Progenitor cell of endocrine pancreas (in vitro differentiated cells): ENCODE measurements at places on chromosomes 6 and 20. TPM values are rescaled to one million over a fixed set of nuclear protein-coding genes. Genes with fewer than 3 reads are reported as not detected.
A peak's percentile ranks its signal among the peaks of the same experiment; 100 is the strongest.

DNA sequence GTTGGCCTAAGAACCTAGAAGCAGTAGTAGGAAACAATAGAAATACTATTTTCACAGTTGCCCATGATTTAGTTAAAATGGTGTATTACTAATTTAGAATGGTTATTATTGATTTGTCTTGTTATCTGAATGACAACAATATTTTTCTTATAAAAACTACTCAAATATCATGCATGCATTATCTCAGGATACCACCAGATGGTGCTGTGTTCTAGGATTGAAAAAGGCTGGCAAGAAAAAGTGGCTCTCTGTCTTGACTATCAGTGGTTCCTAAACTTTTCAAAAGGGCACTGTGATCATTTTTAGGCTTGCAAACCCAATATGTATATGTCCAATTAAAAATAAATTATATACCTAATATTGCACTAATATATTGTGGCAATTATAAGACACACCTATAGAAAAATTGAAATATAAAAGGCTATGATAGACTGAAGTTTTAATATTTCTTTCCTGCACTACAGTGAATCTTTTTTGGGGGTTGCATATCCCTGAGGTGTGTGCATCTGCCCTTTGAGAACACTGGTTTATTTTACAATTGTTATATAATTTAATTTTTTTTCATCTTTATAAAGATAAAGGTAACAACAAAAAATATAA is 131.7 kb upstream of the MLIP start:
- no peak overlapping the region for H3K4me3 ChIP-seq
- no peak for DNase-seq
- peaks cover 3% of the 10 kb centered on the region for H3K4me1 ChIP-seq

DNA sequence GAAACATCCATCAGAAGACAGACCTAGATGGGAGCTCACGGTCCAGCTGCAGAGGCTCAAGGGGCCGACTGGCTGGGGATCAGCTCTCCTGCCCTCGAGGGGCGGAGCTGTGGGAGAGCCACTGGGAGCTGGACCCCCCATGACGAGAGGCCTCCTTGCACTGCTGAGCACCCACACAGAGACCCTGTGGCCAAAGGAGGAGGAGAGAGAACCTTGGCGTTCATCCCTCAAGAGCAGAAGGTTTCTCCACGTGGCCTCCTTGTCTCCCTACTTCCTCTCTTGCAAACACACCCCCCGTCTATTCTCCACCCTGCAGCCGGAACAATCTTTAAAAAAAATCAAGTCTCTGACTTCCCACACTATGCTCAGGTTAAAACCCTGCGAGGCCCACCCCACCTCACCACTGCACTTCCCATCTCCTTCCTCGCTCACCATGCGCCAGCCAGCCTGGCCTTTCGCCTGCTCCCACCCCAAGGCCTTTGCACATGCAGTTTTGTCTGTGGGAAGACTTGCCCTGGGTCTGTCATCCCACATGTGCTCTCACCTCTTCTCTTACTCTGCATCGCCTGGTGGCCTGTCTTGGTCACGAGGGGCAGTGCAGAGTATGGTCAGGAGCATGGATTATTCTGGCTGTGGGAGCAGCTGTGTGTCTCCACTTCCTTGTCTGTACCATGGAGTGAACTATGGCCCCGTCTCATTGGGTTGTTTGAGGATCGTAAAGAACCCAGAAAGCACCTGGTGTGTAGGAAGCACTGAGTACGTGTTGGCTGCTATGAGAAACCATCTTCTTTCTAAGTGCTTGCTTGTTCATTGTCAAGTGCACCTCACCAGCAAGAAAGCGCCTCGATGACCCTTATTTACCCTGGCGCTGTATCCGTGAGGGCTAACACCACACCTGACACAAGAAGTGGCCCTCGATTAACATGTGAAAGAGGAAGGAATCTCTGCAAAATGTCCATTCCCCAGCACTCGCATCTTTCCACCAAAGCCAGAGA is 32.9 kb downstream of the PMEPA1 start:
- H3K4me1 ChIP-seq, result peaks cover 5% of the 10 kb centered on the region
- no peaks in the 10 kb centered on the region for H3K36me3 ChIP-seq
- no peak overlapping the region for H3K4me3 ChIP-seq

- H3K36me3 ChIP-seq, result no peaks in the 10 kb centered on the region
- DNase-seq, result no peak
- H3K4me1 ChIP-seq, result no peaks in the 10 kb centered on the region
- no peak overlapping the region for H3K4me3 ChIP-seq
- no peak overlapping the region for H3K27ac ChIP-seq
- H3K27me3 ChIP-seq, result no peaks in the 10 kb centered on the region
Measured at GRCh38 chr20:21146215-21146614, 20.3 kb downstream of the KIZ start.

- no peak overlapping the region for H3K27ac ChIP-seq
- H3K27me3 ChIP-seq, result no peaks in the 10 kb centered on the region
- peaks cover 18% of the 10 kb centered on the region for H3K4me1 ChIP-seq
- H3K4me3 ChIP-seq, result no peak overlapping the region
- no peak for DNase-seq
Measured at GRCh38 chr6:53115113-53115512, 33.5 kb downstream of the GCM1 start.

DNA sequence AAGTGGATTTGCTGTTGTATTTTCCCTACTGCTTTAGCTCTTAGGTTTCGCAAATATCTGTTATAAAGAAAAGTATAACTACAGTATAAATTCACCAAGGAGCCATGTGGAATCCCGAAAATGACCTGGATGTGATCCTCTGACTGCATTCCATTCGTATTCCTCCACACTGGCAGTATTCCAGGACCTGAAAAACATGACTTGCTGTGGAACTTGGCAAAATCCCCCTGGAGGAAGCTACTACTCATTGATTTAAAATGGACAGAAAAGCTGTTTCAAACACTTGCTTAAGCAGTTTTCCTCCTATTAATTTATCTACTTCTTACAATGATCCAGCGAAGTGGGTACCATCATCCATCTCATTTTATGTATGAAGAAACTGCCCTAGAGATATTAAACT is 13.3 kb upstream of the ENPP5 start:
- no peak for DNase-seq
- H3K4me1 ChIP-seq, result peaks cover 4% of the 10 kb centered on the region
- no peak overlapping the region for H3K27ac ChIP-seq
- H3K27me3 ChIP-seq, result peaks cover 9% of the 10 kb centered on the region
- H3K36me3 ChIP-seq, result no peaks in the 10 kb centered on the region
- H3K4me3 ChIP-seq, result no peak overlapping the region

- no peak overlapping the region for H3K4me3 ChIP-seq
- H3K4me1 ChIP-seq, result no peaks in the 10 kb centered on the region
- peaks cover 22% of the 10 kb centered on the region for H3K36me3 ChIP-seq
- H3K27me3 ChIP-seq, result no peaks in the 10 kb centered on the region
- no peak overlapping the region for H3K27ac ChIP-seq
- DNase-seq, result no peak
Measured at GRCh38 chr20:64010711-64011237, 25.2 kb upstream of the C20orf204 start.

DNA sequence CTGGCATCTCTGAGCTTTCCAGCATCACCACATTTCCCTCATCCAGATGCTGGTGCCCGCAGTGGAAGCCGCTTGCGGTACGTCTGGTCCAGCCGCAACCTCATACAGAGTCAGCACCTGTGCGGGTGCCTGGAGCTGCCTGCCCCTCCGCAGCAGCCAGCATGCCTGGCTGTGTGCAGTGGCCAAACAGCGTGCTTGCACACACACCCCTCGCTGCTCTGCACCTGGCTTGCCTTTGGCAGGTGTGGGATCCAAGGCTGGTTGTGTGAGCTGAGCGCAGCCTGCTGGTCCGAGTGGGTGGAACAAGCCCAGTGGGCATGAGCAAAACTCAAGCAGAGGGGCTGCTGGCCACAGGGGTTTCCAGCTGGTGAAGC is 3.1 kb upstream of the HINT3 start:
- DNase-seq, result peak; percentile 63
- H3K36me3 ChIP-seq, result no peaks in the 10 kb centered on the region
- H3K4me1 ChIP-seq, result peaks cover 21% of the 10 kb centered on the region

- DNase-seq, result no peak
- peak overlapping the region; percentile 23 for H3K27ac ChIP-seq
- no peak overlapping the region for H3K4me3 ChIP-seq
- peaks cover 14% of the 10 kb centered on the region for H3K4me1 ChIP-seq
- H3K36me3 ChIP-seq, result no peaks in the 10 kb centered on the region
Measured at GRCh38 chr6:21281366-21281765, 312.2 kb upstream of the SOX4 start.

DNA sequence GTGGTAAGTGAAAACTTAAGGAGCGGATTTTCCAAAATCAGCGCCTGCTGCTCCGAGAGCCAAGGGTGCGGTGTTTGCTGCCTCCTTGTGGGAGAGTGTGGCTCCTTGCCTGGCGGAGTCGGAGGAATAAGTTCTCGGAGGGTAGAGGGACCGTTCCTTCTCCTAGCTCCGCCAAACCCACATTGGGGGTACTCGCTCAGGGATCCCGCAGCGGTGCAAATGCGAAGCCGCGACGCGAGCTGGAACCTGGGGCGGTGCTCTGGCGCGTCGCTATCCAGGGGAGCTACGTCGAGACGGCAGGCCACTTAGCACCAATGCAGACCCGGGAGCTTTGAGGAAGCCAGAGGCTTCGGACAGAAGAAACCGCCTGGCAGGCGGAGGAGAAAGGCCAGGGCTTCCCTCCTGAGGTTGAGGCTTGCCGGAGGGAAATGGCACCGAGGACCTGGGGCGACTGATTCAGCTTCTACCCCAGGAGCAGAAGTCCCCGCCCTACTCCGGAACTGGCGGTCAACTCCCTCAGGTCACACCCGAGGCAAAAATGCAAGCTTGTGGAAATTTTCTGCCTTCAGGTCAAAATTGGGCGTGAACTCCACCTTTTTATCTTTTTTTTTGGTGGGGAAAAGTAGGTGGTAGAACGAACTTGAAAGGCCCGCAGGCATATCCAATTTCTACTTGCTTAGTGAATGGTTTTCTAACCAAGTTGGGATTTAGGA is 5.7 kb upstream of the DDX43 start:
- peak overlapping the region; percentile 71 for H3K27ac ChIP-seq
- H3K27me3 ChIP-seq, result peaks cover 17% of the 10 kb centered on the region
- H3K4me3 ChIP-seq, result peak overlapping the region; percentile 76
- DNase-seq, result peak; percentile 37

DNA sequence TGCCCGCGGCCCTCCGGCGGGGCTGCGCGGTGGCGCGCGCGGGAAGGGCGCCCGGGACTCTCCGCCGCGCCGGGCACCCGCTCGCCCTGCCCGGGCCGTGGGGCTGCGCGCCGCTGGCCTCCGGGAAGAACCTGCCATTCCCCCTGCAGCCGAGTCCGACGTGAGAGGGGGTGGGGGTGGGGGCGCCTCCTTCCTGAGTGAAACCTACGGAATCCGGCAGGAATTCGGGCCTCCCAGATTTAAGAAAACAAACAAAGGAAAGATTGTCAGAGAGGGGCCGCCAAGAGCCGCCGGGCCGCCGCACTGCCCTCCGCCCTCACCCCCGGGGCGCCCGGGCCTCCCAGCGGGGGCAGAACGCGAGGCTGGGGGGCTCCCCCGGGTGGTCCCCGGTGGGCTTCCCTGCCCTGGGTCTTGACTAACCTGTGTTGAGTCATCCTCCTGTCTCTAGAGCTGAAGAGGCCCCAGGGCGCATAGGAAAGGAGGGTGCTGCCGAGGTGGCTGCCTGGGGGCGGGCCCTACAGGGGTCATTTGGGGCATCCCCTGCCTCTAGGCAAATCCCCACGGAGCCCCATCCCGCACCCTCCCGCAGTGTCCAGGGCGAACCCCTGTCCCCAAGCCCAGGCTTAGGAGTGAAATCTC is 42.2 kb upstream of the FOXP4 start:
- peaks cover 21% of the 10 kb centered on the region for H3K27me3 ChIP-seq
- peak overlapping the region; percentile 62 for H3K4me3 ChIP-seq
- no peak for DNase-seq
- H3K4me1 ChIP-seq, result peaks cover 32% of the 10 kb centered on the region
- peak overlapping the region; percentile 86 for H3K27ac ChIP-seq

- DNase-seq, result no peak
- no peak overlapping the region for H3K27ac ChIP-seq
- H3K36me3 ChIP-seq, result no peaks in the 10 kb centered on the region
- H3K27me3 ChIP-seq, result no peaks in the 10 kb centered on the region
- no peaks in the 10 kb centered on the region for H3K4me1 ChIP-seq
- no peak overlapping the region for H3K4me3 ChIP-seq
Measured at GRCh38 chr6:7006515-7007191, 101.1 kb upstream of the RREB1 start.

DNA sequence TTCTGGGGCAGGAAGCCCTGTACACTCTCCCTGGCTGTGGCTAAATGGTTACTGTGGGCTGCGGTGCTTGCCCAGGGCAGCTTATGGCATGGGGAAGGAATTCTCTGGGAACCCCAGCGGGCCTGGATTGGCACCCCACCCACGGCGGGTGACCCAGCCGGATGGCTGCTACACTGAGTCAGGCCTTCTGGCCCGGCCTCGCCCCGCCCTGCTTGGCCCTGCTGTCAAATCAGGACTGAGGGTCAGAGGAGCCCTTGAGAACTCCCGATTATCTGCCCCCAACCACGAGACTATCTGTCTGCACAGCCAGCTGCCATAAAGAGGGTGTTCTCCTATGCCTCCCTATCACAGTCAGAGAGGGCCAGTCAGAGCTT is 7.3 kb upstream of the ITPR3 start:
- no peak for DNase-seq
- H3K4me1 ChIP-seq, result peaks cover 23% of the 10 kb centered on the region
- no peaks in the 10 kb centered on the region for H3K36me3 ChIP-seq
- no peak overlapping the region for H3K4me3 ChIP-seq
- peaks cover 6% of the 10 kb centered on the region for H3K27me3 ChIP-seq

- H3K27ac ChIP-seq, result no peak overlapping the region
- H3K36me3 ChIP-seq, result no peaks in the 10 kb centered on the region
- H3K27me3 ChIP-seq, result peaks cover 5% of the 10 kb centered on the region
- no peak overlapping the region for H3K4me3 ChIP-seq
Measured at GRCh38 chr6:91660893-91661292, 1074.0 kb upstream of the MAP3K7 start.

- peaks cover 31% of the 10 kb centered on the region for H3K27me3 ChIP-seq
- DNase-seq, result no peak
- H3K36me3 ChIP-seq, result no peaks in the 10 kb centered on the region
- H3K27ac ChIP-seq, result no peak overlapping the region
- no peak overlapping the region for H3K4me3 ChIP-seq
- no peaks in the 10 kb centered on the region for H3K4me1 ChIP-seq
Measured at GRCh38 chr20:46261456-46262253, 46.6 kb downstream of the CDH22 start.

GRCh38 chr6:115363379-115363778 is 697.3 kb downstream of the FRK start:
- DNase-seq, result no peak
- H3K36me3 ChIP-seq, result peaks cover 2% of the 10 kb centered on the region
- H3K27ac ChIP-seq, result no peak overlapping the region
- H3K27me3 ChIP-seq, result no peaks in the 10 kb centered on the region

- H3K36me3 ChIP-seq, result no peaks in the 10 kb centered on the region
- no peaks in the 10 kb centered on the region for H3K27me3 ChIP-seq
- peak overlapping the region; percentile 22 for H3K4me3 ChIP-seq
- no peak overlapping the region for H3K27ac ChIP-seq
- DNase-seq, result no peak
- H3K4me1 ChIP-seq, result peaks cover 17% of the 10 kb centered on the region
Measured at GRCh38 chr6:89542081-89542857, 96.3 kb downstream of the LYRM2 start.

PRDM13 gene
- not detected in 2 replicates for total RNA-seq

PRICKLE4 gene
- total RNA-seq, result 4.3 and 4.9 TPM in 2 replicates

PRPF6 gene
- 74.7 and 76.4 TPM in 2 replicates for total RNA-seq

OXT gene
- not detected in 2 replicates for total RNA-seq

LHFPL5 gene
- total RNA-seq, result not detected in 2 replicates

SPATA25 gene
- total RNA-seq, result 3.6 and 4.2 TPM in 2 replicates

ULBP3 gene
- 16.2 TPM in 2 replicates for total RNA-seq

ENPP5 gene
- 13.4 and 13.6 TPM in 2 replicates for total RNA-seq
